Endodermal cell (in vitro differentiated cells): ENCODE measurements at places on chromosomes 13 and 19.

DNA sequence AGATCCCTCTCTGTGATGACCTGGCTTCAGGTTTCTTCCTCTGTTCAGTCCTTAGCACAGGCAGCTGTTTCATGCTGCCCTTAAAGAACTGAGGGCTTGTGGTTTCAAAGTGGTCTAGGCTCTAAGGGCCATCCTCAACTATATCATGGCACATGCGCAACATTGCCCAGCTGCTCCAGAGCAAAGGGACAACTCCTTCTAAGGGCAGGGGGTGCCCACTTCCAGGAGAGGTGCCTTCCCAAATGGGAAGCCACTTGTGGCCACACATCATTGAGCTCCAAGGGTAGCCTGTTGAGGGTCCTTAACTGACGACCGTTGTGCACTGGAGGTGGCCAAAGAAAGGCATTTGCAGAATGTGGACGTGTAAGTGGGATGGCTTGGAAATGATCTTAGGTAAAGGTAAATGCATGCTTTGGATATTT lies 7.3 kb downstream of the GPR183 start:
- H3K4me1 ChIP-seq: peaks cover 5% of the 10 kb centered on the region
- H3K36me3 ChIP-seq: peaks cover 11% of the 10 kb centered on the region
- no peaks in the 10 kb centered on the region for H3K27me3 ChIP-seq
- DNase-seq: peak; percentile 69

DNA sequence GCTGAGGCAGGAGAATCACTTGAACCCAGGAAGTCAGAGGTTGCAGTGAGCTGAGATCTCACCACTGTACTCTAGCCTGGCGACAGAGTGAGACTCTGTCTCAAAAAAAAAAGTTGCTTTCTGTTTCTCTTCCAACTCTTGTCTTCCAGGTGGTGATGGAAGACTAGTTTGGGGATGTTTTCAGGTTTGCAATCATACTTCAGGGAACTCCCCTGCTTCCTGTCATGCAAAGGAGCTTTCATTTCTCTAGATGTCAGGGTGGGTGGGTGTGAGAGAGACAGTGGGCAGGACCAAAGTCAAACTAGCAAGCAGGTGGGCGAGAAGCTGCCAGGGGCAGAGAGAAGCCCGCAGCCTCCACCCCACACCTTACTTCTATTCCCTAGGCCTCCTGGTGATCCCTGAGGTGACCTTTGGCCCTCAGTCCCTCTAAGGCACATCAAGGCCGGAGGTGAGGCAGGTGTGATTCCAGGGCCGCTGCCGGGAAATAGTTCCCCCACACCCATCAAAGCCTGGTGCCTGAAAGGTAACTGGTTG lies 25.7 kb downstream of the CCNE1 start:
- no peaks in the 10 kb centered on the region for H3K4me1 ChIP-seq
- H3K4me3 ChIP-seq: no peak overlapping the region
- H3K27ac ChIP-seq: no peak overlapping the region
- no peaks in the 10 kb centered on the region for H3K36me3 ChIP-seq
- peaks cover 11% of the 10 kb centered on the region for H3K27me3 ChIP-seq
- DNase-seq: no peak

GRCh38 chr13:22506096-22506691 lies 674.6 kb upstream of the SGCG start:
- DNase-seq: no peak
- H3K36me3 ChIP-seq: no peaks in the 10 kb centered on the region
- no peaks in the 10 kb centered on the region for H3K27me3 ChIP-seq

DNA sequence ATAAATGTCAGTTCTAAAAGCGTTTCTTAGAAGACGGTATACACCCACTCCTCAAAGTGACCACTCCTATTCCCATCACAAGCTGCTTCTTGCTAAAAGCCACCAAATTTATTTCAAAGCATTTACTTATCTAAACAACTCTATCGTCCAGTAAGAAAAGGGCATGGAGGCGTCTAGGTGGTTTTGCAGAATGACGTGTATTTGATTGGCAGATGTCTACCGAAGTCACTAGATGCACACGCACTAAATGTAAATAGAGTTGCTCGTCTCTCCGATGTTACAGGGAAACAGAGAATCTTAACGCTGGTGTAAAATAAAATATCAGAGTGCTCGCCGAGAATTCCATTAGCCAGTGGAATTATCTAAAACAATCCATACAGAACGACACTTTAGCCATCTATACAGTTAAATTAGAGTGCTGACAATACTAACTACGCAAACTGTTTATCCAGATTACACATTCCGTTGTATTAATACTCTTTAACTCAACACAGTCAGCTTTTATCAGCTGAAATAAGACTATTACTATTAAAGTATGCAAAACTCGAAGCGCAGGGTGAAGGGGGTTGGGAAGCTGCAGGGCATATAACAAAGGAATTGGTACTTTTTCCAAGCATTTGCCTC lies 1.9 kb downstream of the KLF12 start:
- H3K27me3 ChIP-seq: peaks cover 30% of the 10 kb centered on the region
- peak overlapping the region; percentile 91 for H3K27ac ChIP-seq
- H3K4me3 ChIP-seq: peak overlapping the region; percentile 87
- H3K4me1 ChIP-seq: no peaks in the 10 kb centered on the region
- H3K36me3 ChIP-seq: no peaks in the 10 kb centered on the region
- no peak for DNase-seq

GRCh38 chr19:47228937-47229675 lies 1.9 kb downstream of the BBC3 start:
- peaks cover 12% of the 10 kb centered on the region for H3K4me1 ChIP-seq
- DNase-seq: peak; percentile 62
- peak overlapping the region; percentile 95 for H3K4me3 ChIP-seq
- no peaks in the 10 kb centered on the region for H3K27me3 ChIP-seq
- no peak overlapping the region for H3K27ac ChIP-seq

GRCh38 chr13:109655611-109656010 lies 130.8 kb downstream of the IRS2 start:
- H3K27ac ChIP-seq: no peak overlapping the region
- H3K36me3 ChIP-seq: no peaks in the 10 kb centered on the region
- peaks cover 7% of the 10 kb centered on the region for H3K27me3 ChIP-seq
- DNase-seq: no peak
- H3K4me1 ChIP-seq: peaks cover 11% of the 10 kb centered on the region
- no peak overlapping the region for H3K4me3 ChIP-seq

DNA sequence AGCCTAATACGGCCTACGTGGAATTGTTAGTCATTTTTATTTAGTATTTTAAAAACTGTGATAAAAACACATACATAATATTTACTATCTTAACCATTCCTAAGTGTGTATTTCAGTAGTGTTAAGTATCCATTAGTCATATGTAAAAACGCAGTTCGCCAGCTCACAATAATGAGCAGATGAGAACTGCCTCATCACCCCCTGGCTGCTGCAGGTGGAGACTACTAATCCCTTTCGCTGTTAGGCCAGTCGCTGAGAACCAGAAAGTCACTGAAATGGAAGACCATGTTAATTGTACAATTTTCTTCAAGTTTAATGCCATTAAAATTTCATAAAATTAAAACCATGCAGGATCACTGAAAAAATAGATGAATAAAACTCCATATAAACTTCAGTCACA lies 1.6 kb downstream of the ESD start:
- DNase-seq: no peak
- H3K36me3 ChIP-seq: peaks cover 15% of the 10 kb centered on the region
- peaks cover 3% of the 10 kb centered on the region for H3K4me1 ChIP-seq
- H3K4me3 ChIP-seq: no peak overlapping the region

- no peaks in the 10 kb centered on the region for H3K27me3 ChIP-seq
- DNase-seq: no peak
- H3K4me3 ChIP-seq: no peak overlapping the region
- no peak overlapping the region for H3K27ac ChIP-seq
- no peaks in the 10 kb centered on the region for H3K36me3 ChIP-seq
Observed at GRCh38 chr13:97715763-97716162, 237.7 kb upstream of the IPO5 start.

- peaks cover 72% of the 10 kb centered on the region for H3K27me3 ChIP-seq
- H3K4me3 ChIP-seq: no peak overlapping the region
- peaks cover 10% of the 10 kb centered on the region for H3K4me1 ChIP-seq
- peak; percentile 89 for DNase-seq
- no peaks in the 10 kb centered on the region for H3K36me3 ChIP-seq
Observed at GRCh38 chr19:1465191-1466016, 13.6 kb downstream of the C19orf25 start.

- H3K27me3 ChIP-seq: no peaks in the 10 kb centered on the region
- no peak overlapping the region for H3K27ac ChIP-seq
- no peak overlapping the region for H3K4me3 ChIP-seq
Observed at GRCh38 chr13:45415112-45415511, 3.1 kb downstream of the SLC25A30 start.

- peak within 1 kb of the TSS; percentile 86 for H3K4me3 ChIP-seq
- DNase-seq: no peak
- peak within 1 kb of the TSS; percentile 89 for H3K27ac ChIP-seq
Observed at GRCh38 chr19:460877-461720, at the start of gene SHC2. Gene SHC2 (minus strand): TSS chr19:461033. CDS start chr19:460996, 37 bp downstream.

GRCh38 chr13:96636001-96636709 lies 358.1 kb downstream of the OXGR1 start:
- H3K4me3 ChIP-seq: no peak overlapping the region
- H3K36me3 ChIP-seq: no peaks in the 10 kb centered on the region
- no peaks in the 10 kb centered on the region for H3K27me3 ChIP-seq
- no peaks in the 10 kb centered on the region for H3K4me1 ChIP-seq

DNA sequence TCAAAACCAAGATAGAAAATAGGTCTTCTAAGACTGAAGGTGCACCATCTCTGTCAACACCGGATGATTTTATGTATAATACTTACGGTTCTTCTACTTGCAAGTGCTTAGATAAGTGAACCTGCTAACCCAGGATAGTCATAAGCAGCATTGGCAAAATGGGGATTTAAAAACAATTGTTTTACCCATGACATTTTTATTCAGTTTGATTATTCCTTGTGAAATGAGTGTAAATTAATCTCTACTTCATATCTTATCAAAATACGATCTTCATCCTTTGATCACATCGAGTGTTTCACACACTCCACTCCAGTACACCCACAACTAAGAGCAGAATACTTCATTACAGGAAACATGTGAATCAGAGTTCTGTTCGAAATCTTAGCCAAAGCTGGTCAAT lies 23.0 kb upstream of the MTRF1 start:
- no peak for DNase-seq
- no peaks in the 10 kb centered on the region for H3K36me3 ChIP-seq
- no peak overlapping the region for H3K4me3 ChIP-seq
- no peaks in the 10 kb centered on the region for H3K27me3 ChIP-seq
- no peaks in the 10 kb centered on the region for H3K4me1 ChIP-seq

GRCh38 chr19:38003438-38004185 lies 96.6 kb downstream of the SIPA1L3 start:
- H3K27me3 ChIP-seq: no peaks in the 10 kb centered on the region
- H3K4me3 ChIP-seq: peak overlapping the region; percentile 69

DNA sequence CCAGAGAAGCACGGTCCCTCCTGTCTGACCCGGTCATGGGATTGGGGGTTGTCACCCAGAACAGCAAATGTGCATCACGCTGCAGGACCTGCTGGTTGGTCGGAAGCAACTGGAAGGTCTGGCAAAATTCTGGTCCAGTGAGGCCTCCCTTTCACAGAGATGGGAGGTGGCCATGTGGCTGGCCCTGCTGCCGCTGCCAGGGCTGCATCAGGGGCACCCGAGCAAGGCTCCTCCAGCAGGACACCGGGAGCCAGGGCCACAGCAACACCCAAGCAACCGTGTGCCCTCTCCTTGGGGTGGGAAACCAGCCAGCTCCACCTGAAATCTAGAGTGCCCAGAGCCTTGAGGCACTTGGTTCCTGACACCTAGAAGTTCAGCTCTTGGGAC lies 11.5 kb upstream of the GAS6 start:
- H3K4me3 ChIP-seq: no peak overlapping the region
- no peaks in the 10 kb centered on the region for H3K27me3 ChIP-seq
- no peak overlapping the region for H3K27ac ChIP-seq

DNA sequence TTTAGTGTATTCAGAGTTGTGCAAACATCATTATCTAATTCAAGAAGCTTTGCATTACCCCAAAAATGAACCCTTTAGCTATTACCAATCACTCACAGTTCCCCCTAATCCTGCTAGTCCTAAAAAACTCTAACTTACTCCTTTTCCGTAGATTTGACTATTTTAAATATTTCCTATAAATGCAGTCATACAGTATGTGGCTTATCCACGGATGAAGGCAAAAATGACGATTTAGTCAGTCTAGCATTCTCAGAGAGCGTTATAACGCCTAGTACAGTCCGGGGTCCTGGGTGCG lies 587 bp upstream of the ZNF383 start:
- H3K4me1 ChIP-seq: no peaks in the 10 kb centered on the region
- H3K4me3 ChIP-seq: peak overlapping the region; percentile 99
- H3K36me3 ChIP-seq: peaks cover 9% of the 10 kb centered on the region
- no peak for DNase-seq

GRCh38 chr19:1156305-1156801 lies 17.7 kb downstream of the SBNO2 start:
- no peak for DNase-seq
- no peak overlapping the region for H3K4me3 ChIP-seq
- no peaks in the 10 kb centered on the region for H3K27me3 ChIP-seq
- no peaks in the 10 kb centered on the region for H3K4me1 ChIP-seq

DNA sequence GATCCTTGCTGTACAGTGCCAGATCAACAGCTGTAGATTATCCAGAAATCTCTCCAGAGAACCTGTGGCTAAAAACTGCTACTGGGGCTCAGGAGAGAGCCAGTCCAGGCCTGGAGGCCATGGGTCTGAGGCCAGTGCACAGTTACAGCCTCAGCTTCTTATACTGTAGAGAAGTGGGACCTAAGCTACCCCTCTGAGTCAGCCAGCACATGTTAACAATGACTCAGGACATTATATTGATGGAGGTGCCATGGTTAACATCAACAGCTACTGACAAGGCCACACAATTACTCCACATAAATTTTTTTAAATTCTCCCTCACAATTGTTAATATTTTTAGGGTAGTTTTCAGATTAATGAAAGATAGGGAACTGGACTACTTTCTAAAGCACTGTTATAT lies 138.5 kb downstream of the RBM26 start:
- DNase-seq: no peak
- H3K4me1 ChIP-seq: no peaks in the 10 kb centered on the region
- H3K4me3 ChIP-seq: no peak overlapping the region
- H3K36me3 ChIP-seq: no peaks in the 10 kb centered on the region
- H3K27ac ChIP-seq: no peak overlapping the region

- peaks cover 5% of the 10 kb centered on the region for H3K27me3 ChIP-seq
- no peak overlapping the region for H3K27ac ChIP-seq
- H3K36me3 ChIP-seq: no peaks in the 10 kb centered on the region
- no peak overlapping the region for H3K4me3 ChIP-seq
- no peaks in the 10 kb centered on the region for H3K4me1 ChIP-seq
Observed at GRCh38 chr13:112220296-112220875, 153.4 kb downstream of the SOX1 start.

DNA sequence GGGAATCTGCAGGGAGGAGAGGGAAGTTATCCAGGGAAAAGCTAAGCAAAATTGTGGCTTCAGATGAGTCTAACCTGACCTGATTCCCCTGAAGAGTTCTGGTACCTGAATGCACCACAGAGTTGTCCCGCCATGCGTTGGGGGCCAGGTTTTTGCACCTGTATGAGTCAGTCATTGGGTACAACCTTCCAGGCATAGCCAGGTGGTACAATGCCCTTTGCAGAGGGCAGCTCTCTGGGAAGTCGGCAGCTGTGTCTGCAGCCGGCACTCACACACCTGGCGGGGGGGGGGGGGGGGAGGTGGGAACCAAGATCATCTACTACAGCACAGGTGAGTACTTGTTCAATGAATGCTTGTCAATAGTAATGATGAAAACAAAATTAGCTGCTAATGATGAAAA lies 52.5 kb upstream of the GTF3A start:
- no peaks in the 10 kb centered on the region for H3K4me1 ChIP-seq
- no peaks in the 10 kb centered on the region for H3K36me3 ChIP-seq
- no peak for DNase-seq
- H3K27ac ChIP-seq: no peak overlapping the region
